ENCODE measurements at places on chromosomes 13 and 19. TPM values are rescaled to one million over a fixed set of nuclear protein-coding genes. Genes with fewer than 3 reads are reported as not detected.

GRCh38 chr19:55227241-55228014 lies 1.1 kb downstream of the TMEM86B start:
- no peaks in the 10 kb centered on the region for H3K36me3 ChIP-seq
- H3K4me1 ChIP-seq, result no peaks in the 10 kb centered on the region
- H3K27me3 ChIP-seq, result no peaks in the 10 kb centered on the region
- H3K4me3 ChIP-seq, result no peak overlapping the region
- no peak for DNase-seq

DNA sequence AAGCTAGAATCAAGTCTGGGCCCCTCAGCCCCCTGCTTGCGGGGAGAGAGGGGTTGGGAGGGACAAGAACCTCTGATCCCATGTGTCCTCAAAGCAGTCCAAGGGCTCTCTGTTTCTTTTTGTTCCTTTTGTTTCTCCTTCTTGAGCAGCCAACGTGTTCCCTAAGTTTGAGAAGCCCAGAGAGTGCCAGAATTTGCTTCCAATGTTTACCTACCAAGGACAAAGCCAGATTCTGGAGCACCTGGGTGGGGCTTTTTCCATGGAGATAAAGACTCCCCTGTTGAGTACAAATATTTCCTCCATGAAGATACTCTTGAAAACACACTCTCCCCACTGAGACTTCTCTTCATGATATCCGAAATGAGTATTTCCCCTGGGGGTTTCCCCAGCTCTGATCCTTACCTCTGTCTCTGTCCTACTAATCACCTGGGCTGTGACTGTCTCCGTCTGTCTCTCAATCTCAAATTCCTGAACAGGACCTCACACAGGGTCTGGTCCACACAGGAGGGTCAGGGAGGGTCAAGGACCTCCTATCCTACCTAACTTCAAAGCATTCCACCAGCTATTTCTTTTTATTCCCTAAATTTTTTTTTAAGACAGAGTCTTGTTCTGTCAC lies 27.4 kb downstream of the CD177 start:
- H3K36me3 ChIP-seq, result no peaks in the 10 kb centered on the region
- H3K4me3 ChIP-seq, result no peak overlapping the region
- no peaks in the 10 kb centered on the region for H3K4me1 ChIP-seq
- DNase-seq, result no peak

DNA sequence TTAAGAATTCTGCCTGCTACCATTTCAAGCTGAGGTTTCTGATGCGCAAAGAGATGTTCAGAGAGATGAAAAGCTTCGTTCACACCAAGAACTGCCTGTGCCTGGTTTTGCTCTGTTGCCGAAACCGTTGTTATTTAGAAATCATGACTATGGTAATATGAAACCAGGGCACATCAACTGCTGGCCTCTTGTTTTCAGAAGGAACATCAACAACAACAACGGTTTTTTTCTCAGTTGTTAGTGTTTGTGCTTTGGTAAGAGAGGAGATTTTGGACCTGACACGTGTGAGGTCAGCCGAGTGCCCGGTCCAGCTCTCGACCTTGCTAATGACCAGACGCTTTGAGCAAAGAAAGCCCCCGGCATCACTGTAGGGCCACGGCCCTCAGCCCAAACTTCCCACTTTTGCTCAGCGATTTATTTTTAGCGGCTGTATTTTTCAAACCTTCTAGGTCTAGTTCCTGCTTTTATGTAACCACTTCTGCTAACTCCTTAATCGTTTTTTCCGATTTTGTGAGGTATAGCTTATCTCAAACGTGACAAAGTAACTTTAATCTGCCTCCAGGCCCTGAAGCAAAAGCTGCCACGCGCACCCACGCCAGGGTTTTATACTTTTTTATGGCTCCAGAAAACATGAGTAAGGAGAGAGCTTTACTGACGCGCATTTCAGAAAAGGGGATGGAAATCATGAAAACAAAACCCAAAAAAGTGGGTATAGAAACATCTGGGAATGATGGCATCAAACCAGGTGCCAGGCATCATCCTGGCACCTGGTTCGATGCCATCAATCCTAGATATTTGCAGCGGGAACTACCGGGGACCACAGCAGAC lies 42.0 kb downstream of the KLF2 start:
- peak; percentile 66 for DNase-seq
- no peak overlapping the region for H3K4me3 ChIP-seq
- no peaks in the 10 kb centered on the region for H3K27me3 ChIP-seq
- peaks cover 51% of the 10 kb centered on the region for H3K4me1 ChIP-seq
- peak overlapping the region; percentile 86 for H3K27ac ChIP-seq

GRCh38 chr19:45793876-45794275 lies 1.2 kb upstream of the DMWD start:
- H3K36me3 ChIP-seq, result no peaks in the 10 kb centered on the region
- DNase-seq, result no peak
- H3K27ac ChIP-seq, result no peak overlapping the region

Gene C19orf38
- total RNA-seq, result 17.4 TPM

- DNase-seq, result peak; percentile 91
- H3K36me3 ChIP-seq, result no peaks in the 10 kb centered on the region
- no peaks in the 10 kb centered on the region for H3K27me3 ChIP-seq
- H3K27ac ChIP-seq, result peak within 1 kb of the TSS; percentile 99
- peak within 1 kb of the TSS; percentile 100 for H3K4me3 ChIP-seq
- peaks cover 22% of the 10 kb centered on the region for H3K4me1 ChIP-seq
Observed at GRCh38 chr13:28138012-28138755, at the start of gene PAN3. Gene PAN3 (plus strand): TSS chr13:28138545. CDS start chr13:28138658, 113 bp downstream.

GRCh38 chr19:18456974-18457373 lies 19.0 kb upstream of the ISYNA1 start:
- H3K36me3 ChIP-seq, result no peaks in the 10 kb centered on the region
- no peak overlapping the region for H3K27ac ChIP-seq
- no peaks in the 10 kb centered on the region for H3K27me3 ChIP-seq
- H3K4me1 ChIP-seq, result peaks cover 22% of the 10 kb centered on the region

Gene NOTCH3
- 11.4 TPM for total RNA-seq

DNA sequence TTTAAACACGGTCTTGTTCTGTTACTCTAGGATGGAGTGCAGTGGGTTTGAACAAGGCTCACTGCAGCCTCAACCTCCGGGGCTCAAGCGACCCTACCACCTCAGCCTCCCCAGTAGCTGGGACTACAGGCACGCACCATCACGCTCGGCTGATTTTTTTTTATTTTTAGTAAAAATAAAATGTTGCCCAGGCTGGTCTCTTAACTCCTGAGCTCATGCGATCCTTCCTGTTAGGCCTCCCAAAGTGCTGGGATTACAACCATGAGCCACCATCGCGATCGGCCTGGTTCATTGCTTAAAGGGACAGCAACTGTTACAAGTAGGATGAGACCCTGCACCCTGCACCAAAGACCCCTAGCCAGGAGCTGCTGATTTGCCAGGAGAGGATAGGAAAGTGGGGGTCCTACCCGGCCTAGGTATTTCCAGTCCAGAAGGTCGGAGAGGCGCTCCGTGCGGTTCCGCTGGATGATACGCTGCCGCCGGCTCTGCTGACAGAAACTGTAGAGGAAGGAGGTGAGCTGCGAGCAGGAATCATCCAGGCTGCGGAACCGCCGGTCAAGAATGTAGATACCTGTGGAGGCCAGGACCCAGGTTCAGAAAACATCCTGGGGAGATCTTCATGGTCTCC lies 5.1 kb downstream of the FTL start:
- H3K27me3 ChIP-seq, result no peaks in the 10 kb centered on the region
- H3K4me1 ChIP-seq, result peaks cover 8% of the 10 kb centered on the region
- no peak for DNase-seq
- H3K36me3 ChIP-seq, result no peaks in the 10 kb centered on the region
- H3K4me3 ChIP-seq, result peak overlapping the region; percentile 7

Gene RDH8
- not detected for total RNA-seq

Gene ENOX1
- total RNA-seq, result 11.0 TPM

Gene TRPC4
- not detected for total RNA-seq

Gene KLK7
- 0.71 TPM for total RNA-seq

Gene SLC8A2
- 12.9 TPM for total RNA-seq

- no peak overlapping the region for H3K4me3 ChIP-seq
- no peak overlapping the region for H3K27ac ChIP-seq
Observed at GRCh38 chr13:26112843-26113242, 61.0 kb upstream of the SHISA2 start.

- no peaks in the 10 kb centered on the region for H3K27me3 ChIP-seq
- H3K27ac ChIP-seq, result no peak overlapping the region
- H3K4me1 ChIP-seq, result no peaks in the 10 kb centered on the region
- no peaks in the 10 kb centered on the region for H3K36me3 ChIP-seq
- no peak for DNase-seq
Observed at GRCh38 chr13:53445686-53446085, 417.1 kb downstream of the OLFM4 start.

DNA sequence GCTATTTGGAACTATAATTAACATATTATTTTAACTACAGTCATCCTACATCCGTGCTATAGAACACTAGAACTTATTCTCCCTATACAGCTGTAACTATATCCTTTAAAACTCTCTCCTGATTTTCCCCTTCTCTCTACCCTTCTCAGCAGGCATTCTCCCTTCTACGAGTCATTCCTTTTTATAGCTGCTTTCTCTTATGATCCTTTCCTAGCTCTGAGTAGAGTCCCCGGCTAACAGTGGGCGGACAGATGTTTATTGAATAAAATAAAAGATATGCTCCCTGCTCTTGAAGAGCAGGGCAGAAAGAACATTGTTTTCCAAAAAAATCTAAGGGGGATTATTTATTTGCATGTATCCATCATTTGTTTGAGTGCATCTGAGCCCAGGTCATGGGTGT lies 246.5 kb upstream of the TMTC4 start:
- no peaks in the 10 kb centered on the region for H3K4me1 ChIP-seq
- no peak overlapping the region for H3K27ac ChIP-seq
- no peak overlapping the region for H3K4me3 ChIP-seq
- H3K27me3 ChIP-seq, result no peaks in the 10 kb centered on the region

- no peak overlapping the region for H3K27ac ChIP-seq
- DNase-seq, result no peak
- no peak overlapping the region for H3K4me3 ChIP-seq
Observed at GRCh38 chr19:13888281-13888680, 11.3 kb downstream of the NANOS3 start.

- peak within 1 kb of the TSS; percentile 4 for H3K4me3 ChIP-seq
- no peaks in the 10 kb centered on the region for H3K36me3 ChIP-seq
- DNase-seq, result no peak
- H3K27ac ChIP-seq, result no peak within 1 kb of the TSS
- no peaks in the 10 kb centered on the region for H3K27me3 ChIP-seq
Observed at GRCh38 chr19:10517361-10517759, at the start of gene S1PR5. Gene S1PR5 (minus strand): TSS chr19:10517447. CDS start chr19:10515011, 2,436 bp downstream.

Gene SHISA7
- total RNA-seq, result 0.43 TPM

Gene BTBD2
- total RNA-seq, result 61.1 TPM

All from testis (tissue), 5 donors.